T-helper 17 cell (primary cell): ENCODE measurements at places on chromosomes 12 and 14. TPM values are rescaled to one million over a fixed set of nuclear protein-coding genes. Genes with fewer than 3 reads are reported as not detected.

DNA sequence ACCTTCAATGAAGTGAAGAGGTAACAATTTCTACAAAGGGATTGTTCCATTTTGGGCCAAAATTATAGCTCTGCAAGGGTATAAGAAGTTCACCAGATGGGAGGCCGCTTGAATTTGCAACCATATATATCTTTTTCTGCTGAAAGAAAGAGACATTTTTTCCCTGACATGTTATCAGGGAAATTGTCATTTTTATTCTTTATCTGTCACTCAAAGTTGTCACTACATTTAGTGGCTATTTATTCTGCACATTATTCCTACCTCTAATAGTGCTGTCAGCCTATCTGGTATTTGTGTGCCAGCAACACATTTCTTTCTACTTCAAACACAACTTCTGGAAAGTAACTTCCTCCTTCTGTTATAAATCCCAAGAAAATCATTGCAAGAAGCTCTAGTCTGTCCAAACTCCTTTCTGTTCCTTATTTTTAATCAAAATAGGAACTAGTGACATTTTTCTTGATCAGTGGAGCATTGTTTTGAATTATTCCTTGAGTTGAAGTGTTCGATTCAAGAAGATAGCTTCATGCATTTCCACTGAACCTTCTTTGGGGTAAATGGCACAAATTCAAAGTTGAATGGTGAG is 137.9 kb upstream of the ATP2B1 start:
- DNase-seq: no peak

DNA sequence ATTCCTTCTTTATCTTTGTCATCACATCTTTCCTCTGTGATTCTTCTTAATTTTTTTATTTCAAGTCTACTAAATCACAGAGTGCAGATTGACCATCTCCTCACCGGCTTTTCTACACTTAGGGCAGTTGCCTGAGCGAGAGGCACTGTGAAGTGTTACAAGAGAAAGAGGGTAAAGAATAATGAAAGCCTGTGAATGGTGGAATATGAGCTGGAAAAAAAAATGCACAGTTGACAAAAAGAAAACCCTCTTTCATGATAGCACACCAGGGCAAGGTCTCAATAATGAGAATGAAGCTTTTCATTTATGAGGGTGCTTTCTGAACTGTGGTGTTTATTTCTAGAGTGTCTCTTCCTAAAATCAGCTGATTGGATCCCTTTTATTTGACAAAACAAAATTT is 106.2 kb upstream of the PDE3A start:
- DNase-seq: no peak

- no peak for DNase-seq
These were observed 31.4 kb downstream of the JDP2 start for GRCh38 chr14:75459099-75459741.

DNA sequence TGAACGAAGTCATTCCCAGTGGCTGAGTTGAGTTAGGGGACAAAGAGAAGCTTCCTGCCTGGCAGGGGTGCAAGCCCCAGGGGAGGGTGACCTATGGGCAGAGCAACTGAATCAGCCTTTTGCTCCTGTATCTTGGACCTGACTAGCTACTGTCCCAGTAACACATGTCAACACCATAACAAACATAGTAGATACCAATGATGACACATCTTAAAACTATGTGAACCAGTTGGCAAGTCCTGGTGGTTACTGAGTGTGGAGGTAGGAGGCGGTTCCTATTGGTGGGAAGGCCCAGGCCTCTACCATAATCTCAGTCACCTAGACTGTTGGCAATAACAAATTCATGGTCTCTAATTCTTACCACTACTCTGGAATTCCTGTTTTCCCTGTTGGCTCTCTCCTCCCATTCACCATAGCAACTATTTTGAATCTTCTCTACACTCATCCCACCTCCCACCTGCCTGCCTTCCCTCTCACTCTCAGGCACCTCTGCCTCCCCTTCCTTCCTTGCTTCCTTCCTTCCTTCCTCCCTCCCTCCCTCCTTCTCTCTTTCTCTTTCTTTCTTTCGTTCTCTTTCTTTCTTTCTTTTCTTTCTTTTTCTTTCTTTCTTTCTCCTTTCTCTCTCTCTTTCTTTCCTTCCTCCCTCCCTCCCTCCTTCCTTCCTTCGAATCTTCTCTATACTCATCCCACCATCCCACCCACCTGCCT is 8.1 kb upstream of the P2RX7 start:
- no peak for DNase-seq

The CLEC4C gene
- not detected for total RNA-seq
